ENCODE measurements at places on chromosomes 5 and 9.

DNA sequence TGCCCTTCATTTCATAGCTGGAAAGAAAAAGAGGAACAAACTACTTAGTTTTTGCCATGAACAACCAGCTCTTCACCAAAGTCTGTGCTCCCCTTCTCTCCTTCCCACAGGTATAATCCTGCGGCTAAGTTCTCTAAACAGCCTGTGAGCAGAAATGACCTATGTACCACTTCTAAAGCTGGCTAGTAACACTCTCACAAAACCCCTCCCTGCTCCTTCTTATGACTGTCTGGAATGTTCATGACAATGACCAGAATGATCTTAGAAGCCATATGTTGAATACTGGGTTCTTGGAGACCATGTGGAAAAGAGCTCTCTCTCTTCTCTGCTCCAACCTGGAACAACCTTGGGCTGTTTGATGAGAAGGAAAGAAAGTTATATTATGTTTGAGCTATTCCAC, 12.9 kb upstream of the AMACR start:
- DNase-seq: no peak

GRCh38 chr5:154648706-154649105, 106.5 kb upstream of the LARP1 start:
- DNase-seq: no peak

- no peak for DNase-seq
These were observed 20.4 kb downstream of the HAVCR2 start for GRCh38 chr5:157088342-157088990.

GRCh38 chr9:113152699-113153098, 1.9 kb downstream of the SLC31A2 start:
- no peak for DNase-seq

DNA sequence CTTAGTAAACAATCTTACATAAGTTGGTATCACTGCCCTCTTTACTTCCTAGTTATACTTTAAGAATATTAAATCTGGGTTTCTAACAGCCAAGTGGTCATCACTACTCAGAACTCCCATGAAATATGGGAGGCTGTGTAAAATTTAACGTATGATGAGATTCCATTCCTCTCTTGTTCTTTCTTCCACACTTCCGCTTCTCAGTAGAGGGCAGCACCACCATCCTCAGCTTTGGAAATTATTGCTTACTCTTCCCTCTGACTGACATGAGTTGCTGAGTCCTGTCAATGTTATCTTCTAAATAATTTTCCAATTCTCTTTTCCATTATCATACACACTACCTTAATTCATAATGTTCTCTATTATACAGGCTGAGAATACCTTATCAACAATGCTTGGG, 194.0 kb downstream of the RFX3 start:
- DNase-seq: no peak

- DNase-seq: peak; percentile 18
These were observed at the start of gene COL5A1 for GRCh38 chr9:134641173-134641989. Gene COL5A1 (plus strand): TSS chr9:134641803. CDS start chr9:134642188, 385 bp downstream.

DNA sequence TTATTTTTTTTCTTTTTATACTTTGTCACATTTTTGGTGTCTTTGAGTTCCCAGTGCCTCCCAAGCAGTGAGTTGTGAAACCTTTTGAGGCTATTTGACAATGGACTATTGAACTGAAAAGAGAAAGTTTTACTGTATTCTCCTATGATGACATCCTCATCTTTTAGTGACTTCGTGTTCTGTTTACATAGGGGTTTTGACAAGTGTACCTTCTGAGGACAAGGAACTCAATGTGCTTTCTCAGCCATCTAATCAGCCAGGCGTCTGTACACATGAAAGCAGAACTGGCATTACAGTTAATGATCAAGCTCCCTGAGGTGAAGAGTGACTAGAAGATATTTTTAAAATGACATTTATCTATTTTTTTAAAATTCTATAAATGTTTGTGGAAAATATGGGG, 175.5 kb downstream of the ANXA1 start:
- no peak for DNase-seq

DNA sequence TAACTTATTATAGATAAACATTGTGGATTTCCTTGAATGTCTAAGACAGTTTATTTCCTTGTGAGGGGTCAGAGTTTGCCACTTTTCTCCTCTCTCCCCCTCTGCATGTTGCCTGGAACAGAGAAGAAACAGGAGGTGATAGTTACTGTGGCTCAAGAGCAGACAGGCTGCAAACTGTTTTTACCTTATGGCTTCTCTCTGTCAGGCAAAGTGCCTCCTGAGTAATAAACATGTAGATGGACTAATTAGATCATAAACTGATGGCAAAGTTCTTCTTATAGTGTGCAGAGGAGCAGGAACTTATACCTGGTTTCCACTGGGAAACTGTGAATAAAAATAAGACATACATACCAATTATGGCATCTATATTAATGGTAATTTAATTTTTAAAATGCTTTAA, 133.1 kb upstream of the CDH12 start:
- DNase-seq: no peak

GRCh38 chr9:92055624-92056023, 59.6 kb downstream of the SPTLC1 start:
- no peak for DNase-seq

- no peak for DNase-seq
These were observed 134.3 kb downstream of the OR2K2 start for GRCh38 chr9:111195766-111196165.

DNA sequence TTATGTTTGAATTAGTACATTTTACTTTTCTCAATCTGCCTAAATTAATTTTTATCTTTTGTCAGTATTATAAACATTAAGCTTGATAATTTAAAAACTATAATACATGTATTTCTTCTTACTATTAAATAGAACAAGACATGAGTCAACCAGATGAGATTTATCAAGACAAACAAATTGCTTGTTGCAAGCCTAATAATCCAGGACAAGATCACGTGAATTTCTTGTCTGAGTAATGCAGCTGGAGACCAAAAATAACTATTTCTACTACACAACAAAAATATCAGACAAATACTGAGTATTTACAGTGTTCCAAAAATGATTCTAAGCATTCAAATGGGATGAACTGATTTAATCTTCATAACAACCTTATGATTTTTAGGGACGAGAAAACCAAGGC, 339.1 kb upstream of the PRR16 start:
- DNase-seq: no peak

DNA sequence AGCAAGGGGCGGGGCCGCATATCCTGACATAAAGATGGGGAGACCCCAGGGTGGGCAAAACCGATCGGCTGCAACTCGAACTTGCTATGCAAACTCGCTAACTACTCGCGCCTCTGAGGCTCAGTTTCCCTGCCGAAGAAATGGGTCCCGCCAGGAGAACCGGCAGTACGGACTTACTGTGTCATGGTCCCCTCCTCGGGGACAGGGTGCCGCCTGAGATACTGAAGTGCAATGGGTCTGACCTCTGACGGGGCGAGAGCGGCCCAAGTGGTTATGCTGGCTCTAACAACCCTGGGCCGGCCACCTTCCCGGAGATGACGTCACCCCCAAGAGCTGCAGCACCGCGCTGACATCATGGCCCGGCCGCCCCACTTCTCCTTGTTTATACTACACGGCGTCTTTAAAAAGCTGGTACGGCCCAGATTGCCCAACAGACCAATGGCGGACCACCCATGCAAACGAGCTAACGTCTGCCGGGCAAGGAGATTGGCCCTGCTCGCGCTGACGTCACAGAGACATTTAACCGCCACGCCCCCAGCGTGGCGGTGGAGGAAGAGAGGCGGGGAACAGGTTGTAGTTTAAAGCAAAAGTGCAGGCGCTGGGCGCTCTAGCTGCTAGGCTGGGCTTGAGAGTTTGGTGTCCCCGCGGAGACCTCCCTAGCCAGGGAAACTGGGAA, 490 bp upstream of the RNF44 start:
- peak; percentile 99 for DNase-seq

GRCh38 chr5:71714911-71715310, 4.2 kb upstream of the CARTPT start:
- DNase-seq: no peak

DNA sequence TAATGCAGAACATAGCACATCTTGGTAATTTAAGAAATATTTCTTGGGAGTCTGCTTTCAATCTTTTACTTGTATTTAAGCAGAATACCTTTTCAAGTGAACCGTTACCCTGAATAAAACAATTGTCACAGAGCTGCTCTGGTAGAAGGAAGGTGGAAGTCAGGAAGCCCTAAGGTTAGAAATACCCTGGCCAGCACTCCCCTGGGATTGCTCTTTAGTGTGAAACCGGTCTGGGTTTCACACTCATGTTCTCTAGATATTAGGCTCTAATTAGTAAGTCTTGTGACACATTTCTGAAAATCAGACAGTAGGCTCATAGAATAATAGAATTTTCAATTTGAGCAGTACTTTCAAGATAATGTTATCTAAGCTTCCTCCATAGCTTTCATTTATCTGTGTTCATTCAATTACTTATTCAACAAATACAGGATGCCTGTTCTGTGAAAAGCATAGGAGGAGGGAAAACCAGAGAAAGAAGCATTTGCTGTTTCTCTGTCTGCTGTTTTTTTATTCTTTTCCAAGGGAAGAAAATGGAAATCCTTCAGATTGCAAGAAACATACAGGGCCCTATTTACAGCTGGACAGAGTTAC, 825.5 kb downstream of the TLR4 start:
- no peak for DNase-seq

DNA sequence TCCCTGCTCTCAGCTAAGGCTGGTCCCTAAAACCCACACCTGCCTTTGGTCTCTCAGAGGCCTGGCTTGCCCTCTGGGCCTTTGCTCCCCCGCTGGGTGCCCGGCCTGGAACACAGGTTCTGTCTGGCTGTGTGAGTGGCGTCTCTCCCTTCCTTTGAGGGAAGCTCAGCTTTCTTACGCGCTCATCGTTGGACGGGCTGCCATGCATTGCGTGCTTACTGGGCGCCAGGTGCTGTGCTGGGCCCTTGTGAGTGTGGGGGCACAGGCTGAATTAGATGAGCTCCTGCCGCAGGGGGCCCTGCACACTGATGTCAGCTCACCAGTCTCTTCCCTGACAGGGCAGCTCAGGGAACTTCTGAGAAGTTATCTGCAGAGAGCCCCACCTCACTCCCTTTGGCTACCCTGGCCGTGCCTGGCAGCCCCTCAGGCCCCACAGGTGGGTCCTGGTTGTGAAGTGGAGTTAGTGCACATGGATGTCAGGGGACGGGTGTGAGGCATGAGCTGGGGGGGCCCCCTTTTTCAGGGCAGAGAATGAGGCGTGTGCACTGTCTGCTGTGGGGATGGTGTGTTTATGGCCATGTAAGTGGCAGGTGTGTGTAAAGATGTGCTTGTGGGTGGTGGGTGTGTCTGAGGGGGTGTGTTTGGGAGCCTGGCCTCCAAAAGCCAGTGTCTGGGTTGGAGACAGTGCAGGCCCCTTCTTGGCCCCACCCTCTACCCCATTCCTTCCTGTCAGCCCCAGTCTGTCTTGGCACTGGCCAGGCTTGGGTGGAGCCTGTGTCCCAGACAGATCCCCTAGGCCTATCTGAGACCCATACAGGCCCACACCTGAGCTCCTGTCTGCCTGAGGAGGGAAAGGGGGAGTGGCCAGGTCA, 7.5 kb upstream of the RMND5B start:
- DNase-seq: no peak

- DNase-seq: no peak
These were observed 242.6 kb downstream of the DRD1 start for GRCh38 chr5:175201393-175201792.

DNA sequence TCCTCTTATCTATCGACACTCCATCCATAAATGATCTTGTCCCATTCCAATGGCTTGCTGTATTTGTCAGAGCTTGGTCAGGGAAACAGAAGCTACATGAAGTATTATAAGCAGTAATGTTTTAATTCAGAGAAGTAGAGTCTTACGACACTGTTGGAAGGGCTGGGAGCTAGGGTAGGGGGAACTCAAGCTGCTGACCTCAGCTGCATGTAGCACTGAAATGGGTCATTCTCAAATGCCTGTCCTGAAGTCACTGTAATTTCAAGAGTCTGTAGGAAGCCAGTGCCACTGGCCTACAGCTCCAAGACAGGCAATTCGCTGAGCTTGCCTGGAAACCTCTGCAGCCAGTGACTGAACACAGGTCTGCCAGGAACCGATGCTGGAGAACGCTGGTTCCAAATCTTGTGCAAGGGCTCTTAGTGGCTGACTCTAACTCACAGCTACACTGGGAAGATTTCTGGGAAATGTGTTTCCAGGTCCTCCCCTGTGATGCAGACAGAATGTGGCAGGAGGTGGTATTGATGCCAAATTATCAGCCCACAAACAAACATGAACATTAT, 532.4 kb downstream of the CCDC171 start:
- no peak for DNase-seq

GRCh38 chr5:110852541-110852940, 113.7 kb downstream of the SLC25A46 start:
- DNase-seq: no peak

GRCh38 chr9:125985142-125985997, 238.2 kb downstream of the PBX3 start:
- no peak for DNase-seq

- no peak for DNase-seq
These were observed 60.7 kb upstream of the SYNPO start for GRCh38 chr5:150579462-150580400.

- DNase-seq: no peak
These were observed 31.9 kb downstream of the THBS4 start for GRCh38 chr5:80067016-80067415.

Data from activated CD4-positive, alpha-beta memory T cell treated with anti-CD3 and anti-CD28 coated beads, Interleukin-2, amount 10 ng/mL, durations not matched to agents 7 days and 5 days (primary cell).